Activated effector memory CD4-positive, alpha-beta T cell treated with anti-CD3 and anti-CD28 coated beads, Interleukin-2, amount 50 U/mL, for 16 hours (primary cell): ENCODE measurements at places on chromosomes 5 and 9.
A peak's percentile ranks its signal among the peaks of the same experiment; 100 is the strongest.

DNA sequence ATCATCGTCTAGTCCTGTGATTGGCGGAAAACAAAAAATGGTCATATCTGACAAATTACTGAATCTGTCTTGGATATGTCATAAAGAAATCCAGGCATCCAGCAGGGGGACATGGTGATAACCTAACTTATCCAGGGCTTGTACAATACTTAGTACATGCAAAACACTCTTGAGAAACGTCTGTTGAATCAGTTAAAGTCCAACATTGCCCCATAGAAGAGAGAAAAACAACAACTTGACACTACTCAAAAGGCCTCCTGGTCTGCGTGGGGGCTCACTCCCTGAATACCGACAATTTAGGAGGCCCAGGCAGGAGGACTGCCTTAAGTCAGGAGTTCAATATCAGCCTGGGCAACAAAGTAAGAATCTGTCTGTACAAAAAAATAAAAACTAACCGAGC is 217.5 kb downstream of the DCP2 start:
- DNase-seq = no peak

DNA sequence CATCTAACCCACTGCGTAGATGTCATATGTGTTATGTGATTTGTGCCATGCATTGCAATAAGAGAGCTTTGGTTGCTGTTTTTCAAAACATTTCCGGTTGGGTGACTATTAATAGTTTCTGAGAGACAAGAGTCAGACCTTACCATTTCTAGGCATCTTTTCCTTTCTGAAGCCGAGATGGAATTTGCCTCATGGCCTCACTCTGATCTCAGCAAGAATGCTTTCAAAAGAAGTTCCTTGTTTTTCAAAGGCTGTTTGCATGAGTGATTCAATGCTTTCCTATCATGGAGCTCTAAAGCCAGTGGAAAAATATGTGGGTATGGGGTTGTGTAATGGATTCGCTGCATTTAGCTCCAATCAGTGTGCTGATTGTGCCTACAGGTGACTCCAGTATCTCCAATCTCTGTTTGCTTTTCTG is 203.1 kb upstream of the PPP1R2B start:
- DNase-seq = no peak

DNA sequence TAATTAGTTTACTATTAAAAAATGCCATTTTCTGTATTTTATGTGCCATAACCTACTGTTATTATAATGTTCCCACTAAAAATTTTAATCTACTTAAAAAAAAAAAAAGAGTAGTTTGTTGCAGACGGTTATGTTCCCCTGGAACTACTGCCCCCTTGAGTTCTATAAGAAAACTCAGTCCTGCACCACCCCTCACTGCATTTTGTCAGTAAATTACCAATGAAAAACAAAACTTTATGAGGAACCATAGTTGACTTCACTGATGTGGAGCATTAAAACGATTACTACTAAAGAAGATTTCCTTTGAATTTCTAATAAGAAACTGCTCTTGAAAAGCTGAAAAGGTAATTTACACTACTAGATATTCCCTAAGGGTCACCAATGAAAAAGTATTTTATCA is 288.7 kb downstream of the FBXL17 start:
- no peak for DNase-seq

- DNase-seq = no peak
Observed at GRCh38 chr5:112119969-112120368, 299.1 kb downstream of the EPB41L4A start.

GRCh38 chr9:103991698-103992097 is 102.4 kb upstream of the SMC2 start:
- DNase-seq = no peak

DNA sequence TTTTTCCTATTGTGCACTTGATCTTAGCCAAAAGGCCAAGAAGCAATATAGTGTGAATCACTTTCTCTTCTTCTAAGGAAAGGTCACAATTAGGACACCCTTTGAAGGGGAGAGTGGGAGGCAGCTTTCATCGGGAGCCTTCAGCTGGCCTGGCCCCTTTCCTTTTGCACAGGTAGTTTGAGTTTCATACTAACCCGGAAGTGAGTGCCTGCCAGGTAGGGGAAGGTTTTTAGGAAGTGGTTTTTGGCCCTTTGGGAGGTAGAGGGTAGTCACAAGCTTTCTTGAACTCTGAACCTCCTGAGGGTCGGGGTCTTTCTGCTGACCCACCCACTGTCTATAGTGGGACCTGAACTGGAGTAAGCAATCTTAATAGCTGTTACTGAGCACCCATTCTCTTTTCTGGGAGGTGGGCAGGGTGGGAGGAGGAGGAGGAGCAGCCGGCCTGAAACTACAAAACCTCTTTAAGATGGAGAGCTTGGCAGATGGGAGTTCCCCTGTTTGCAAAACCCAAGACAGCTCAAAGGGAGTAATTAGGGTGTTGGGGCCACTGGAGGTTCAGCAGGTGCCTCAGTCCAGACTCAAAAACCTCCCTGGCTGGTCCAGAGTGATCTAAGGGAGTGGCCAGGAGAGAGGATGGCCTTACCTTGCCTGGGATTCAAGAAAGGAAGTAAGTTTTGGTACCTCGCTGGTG is 6.0 kb downstream of the LARP1 start:
- DNase-seq = peak; percentile 70

GRCh38 chr5:158484150-158484549 is 615.6 kb downstream of the EBF1 start:
- no peak for DNase-seq

GRCh38 chr9:121486043-121486442 is 13.6 kb downstream of the GGTA1 start:
- DNase-seq = no peak

DNA sequence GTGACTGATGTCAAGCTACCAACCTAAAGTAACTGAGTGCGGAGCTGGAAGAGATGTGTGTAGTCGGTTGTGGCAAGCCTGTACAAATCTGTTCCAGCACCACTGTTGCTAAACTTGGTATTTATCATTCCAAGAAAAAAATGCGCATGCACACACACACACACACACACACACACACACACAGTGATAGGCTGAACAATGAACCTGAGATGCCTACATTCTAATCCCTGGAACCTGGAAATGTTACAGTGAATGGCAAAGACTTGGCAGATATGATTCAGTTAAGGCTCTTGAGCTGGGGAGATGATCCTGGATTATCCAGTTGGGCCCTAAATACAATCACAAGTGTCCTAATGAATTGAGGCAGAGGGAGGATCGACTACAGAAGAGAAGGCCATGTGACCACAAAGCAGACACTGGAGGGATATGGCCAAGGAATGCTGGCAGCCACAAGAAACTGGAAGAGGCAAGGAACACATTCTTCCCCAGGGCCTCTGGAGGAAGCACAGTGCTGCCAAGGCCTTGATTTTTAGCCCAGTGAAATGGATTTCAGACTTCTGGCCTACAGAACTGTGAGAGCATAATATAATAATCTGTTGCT is 49.7 kb upstream of the LHFPL2 start:
- no peak for DNase-seq

GRCh38 chr5:113574417-113574816 is 60.9 kb downstream of the YTHDC2 start:
- no peak for DNase-seq

- no peak for DNase-seq
Observed at GRCh38 chr5:52997424-52997823, 8.3 kb downstream of the ITGA2 start.

GRCh38 chr9:32991897-32992594 is 9.4 kb downstream of the APTX start:
- DNase-seq = no peak

DNA sequence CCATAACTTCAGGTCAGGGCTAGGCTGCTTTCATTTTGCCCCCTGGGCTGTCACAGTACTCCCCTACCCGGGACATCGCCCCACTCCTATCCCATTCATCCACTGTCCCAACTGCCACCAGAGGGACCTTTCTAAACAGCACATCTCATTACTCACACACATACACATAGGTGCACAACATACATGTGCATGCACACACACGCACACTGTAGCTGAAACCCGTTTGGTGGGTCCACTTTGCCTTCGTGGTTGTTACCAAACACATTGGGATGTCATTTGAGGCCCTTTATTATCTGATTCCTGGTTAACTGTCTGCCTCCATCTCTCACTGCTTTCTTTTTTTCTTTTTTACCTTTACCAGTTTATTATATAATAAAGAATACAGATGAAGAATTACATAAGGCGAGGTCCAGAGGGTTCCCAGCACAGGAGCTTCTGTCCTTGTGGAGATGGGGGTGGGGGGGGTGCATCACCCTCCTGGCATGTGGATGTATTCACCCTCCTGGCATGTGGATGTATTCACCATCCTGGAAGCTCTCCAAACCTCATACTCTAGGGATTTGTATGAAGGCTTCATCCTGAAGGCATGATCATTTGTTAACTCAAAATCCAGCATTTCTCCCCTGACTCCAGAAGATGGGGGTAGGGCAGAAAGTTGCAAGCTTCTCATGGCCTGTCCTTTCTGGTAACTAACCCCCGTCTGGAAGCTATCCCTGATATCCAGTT is 186.0 kb downstream of the GOLPH3 start:
- no peak for DNase-seq

GRCh38 chr9:126361810-126362238 is 35.2 kb downstream of the MVB12B start:
- DNase-seq = no peak

GRCh38 chr5:41747301-41747700 is 122.9 kb downstream of the OXCT1 start:
- no peak for DNase-seq

DNA sequence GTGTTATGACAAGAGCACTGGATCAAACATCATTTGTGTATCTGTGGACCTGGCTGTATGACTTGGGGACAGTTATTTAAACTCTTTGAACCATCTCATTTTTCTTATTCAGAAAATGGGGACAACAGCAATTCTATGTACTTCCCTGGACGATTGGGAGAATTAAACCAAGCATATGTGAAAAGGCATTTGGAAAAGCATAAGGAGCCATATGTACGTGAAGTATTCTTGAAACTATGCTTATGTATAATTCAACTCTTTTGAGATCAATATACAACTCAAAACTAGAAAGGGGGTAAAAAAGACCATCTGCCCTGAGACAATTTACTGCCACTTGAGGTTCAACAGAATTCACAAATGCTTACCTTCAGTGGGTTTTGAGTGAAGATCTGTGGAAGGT is 75.5 kb downstream of the NLN start:
- no peak for DNase-seq

DNA sequence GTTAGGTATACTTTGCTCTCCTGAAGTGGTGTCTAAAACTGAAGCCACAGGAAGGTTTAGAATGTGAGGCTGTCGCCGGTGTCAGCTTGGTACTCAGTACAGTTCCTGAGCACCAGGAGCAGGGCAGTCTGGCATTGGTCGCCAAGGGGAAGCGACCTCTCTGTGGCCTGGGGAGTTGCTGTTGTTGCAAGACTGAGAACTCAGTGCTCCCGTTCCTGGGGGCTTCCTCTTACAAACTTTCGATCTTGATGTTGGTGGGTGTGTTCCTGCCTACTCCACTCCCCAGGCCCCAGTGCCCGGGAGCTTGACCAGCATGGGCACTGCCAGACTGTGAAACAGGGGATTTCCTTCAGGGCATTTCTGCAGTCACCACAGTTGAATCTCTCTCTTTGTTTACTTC is 52.4 kb upstream of the PPARGC1B start:
- DNase-seq = no peak

DNA sequence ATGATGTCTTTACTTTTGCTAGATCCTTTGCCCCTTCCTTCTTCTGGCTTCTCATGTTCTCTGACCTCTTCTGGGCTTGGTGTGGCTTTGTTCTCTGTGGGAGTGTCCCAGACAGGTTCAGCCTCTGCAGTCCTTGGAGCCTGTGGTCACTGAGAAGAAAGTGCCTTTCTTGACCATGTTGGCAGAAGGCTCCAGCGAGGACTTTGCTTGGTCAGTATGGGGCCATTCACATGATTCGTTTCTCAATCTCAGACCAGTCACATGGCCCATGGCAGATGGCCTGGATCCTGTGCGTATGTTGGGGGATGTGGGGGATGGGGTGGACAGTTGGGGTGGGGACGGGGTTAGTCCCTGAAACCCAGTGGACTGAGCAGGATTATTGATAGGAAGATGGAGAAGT is 274.1 kb downstream of the ARHGAP26 start:
- DNase-seq = no peak

GRCh38 chr9:26034786-26035185 is 356.5 kb upstream of the TUSC1 start:
- DNase-seq = no peak

DNA sequence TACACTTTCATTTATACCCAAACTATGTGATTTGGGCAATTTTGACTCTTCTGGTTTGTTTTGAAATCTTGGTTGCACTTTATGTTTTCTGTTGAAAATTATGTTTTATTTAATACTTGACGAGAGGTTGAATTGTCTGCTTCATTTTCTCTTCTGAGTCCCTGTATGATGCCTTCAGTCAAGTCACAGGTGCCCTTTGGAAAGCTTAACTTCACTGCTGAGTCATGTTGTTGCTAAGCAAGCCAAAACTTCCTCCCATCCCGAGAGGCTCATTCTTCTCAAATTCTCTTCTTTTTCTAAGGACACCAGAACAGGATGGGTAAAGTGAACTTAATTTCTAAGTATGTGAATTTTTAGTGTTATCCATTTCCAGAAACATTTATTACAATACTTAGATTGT is 455.3 kb upstream of the PTGER4 start:
- no peak for DNase-seq

GRCh38 chr5:83034528-83035207 is 42.5 kb downstream of the TMEM167A start:
- no peak for DNase-seq

DNA sequence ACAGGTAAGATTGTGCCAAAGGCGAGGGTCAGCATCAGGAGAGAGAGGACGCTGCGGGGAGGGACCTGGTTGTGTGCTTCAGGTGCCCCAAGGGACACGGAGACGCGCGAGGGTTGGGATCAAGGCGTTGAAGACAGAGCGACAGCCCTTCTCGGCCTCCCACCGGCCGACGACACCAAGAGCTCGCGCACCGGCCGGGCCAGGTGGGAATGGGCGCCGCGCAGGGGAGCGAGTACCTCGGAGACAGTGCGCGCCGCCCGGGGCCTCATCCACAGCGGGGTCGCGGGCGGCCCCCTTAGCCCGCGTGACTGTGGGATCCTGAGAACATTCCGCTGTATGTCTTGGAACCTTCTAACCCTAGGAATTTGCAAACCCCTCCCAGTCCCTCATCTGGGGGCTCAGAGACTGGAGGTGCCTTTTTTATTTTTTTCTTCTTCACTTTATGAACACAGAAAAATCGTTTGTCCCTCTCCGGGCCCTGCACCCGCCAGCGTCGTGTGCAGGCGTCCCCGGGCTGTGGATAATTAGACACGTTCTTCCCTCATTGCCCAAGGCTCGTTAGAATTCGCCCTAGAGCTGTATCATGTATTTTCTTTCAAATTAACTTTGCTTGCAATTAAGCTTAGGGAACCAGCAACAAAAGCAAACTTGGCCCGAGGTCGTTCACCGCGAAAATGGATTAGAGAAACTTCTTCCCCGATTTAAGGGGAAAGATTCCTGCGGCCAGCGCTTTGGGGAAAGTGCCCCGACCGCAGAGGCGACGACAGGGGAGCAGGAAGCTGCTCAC is 4.8 kb downstream of the FOXE1 start:
- DNase-seq = no peak

DNA sequence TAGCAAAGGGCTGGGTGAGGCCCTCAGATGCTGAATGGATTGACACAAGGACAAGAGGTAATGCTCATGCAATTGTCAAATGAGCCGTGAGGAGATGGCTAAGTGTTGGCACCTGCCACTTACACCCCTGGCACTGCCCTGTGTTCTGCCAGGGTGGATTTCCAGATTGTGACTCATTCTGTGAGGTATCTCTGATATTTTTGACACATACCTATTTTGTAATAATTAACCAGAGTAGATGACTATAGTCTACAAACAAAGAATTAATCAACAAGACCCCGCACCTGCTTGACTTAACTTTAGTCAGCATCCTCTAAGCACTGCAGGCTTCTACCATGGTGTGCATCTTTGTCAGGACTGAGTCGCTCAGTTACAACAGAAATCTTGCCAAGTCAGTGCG is 200.8 kb downstream of the DIRAS2 start:
- no peak for DNase-seq

GRCh38 chr5:172870715-172871461 is 36.8 kb downstream of the ERGIC1 start:
- DNase-seq = no peak
